Activated T-helper 9 cell treated with anti-CD3 and anti-CD28 coated beads, Interleukin-2, amount 50 U/mL, for 16 hours (primary cell): ENCODE measurements at places on chromosomes 13 and 19.

DNA sequence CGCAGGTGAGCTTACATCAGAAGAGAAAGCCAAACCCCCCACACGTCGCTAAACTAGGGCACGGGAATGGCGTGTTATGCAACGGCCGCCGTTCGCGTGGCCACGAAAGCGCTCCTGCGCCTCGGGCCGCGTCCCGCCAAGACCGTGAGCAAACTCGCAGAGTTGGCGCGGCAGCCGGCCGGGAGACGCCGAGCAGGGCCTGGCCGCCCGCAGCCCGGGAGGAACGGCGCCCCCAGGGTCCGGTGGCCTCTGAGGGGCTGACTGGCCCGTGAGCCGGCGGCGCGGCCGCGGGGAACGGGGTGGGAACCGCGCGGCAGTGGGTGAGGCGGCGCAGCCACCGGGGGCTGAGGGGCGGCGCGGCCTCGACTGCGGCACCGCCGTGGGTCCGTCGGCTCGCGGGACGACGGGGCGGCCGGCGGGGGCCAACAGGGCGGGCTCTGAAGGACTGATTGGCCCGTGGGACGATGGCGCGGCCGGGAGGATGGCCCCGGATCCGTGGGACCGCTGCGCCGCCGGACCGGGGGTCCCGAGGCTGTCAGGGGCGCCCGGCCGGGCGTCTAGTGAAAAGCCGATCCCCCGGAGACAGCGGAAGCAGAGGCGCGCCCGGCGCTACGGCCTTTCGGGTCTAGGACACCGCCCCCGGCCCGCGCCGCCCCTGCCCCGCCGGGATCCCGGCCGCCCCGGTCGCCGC, 903 bp downstream of the LATS2 start:
- DNase-seq = no peak

- no peak for DNase-seq
These were observed 10.3 kb downstream of the ZNF558 start for GRCh38 chr19:8821748-8822241.

GRCh38 chr13:54162069-54162468, 1133.5 kb downstream of the OLFM4 start:
- no peak for DNase-seq

- DNase-seq = no peak
These were observed 156.9 kb downstream of the USP12 start for GRCh38 chr13:27014406-27015359.

DNA sequence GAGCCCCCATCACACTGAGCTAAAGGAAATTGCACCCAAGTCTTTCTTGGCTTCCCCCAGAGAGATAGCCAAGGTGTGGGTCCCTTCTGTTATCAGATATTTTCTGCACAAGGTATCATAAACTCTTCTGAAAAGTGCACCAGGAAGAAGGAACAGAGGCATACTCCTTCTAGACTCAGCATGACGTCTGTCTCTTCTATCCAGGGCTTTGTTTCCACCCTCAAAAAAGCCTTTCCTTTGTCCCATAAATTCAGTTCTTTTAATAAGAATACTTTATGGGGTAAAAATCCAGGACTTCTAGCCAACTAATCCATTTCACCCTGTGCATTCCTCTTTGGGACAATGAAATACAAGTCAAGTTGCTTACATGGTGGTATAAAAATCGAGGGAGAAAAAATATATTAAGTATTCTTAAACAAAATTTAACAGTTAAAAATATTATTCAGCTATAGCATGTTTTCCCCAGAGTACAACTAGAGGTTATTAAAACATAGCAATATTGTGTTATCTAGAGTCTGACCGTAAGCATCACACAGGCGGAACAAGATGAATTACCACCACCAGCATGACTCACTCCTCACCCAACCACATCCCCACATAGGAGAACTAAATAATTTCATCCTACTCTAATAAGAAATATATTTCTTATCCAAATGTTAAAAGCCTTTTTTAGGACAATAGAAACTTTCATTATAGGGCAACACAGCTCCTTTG, 79.9 kb upstream of the GPC6 start:
- no peak for DNase-seq

DNA sequence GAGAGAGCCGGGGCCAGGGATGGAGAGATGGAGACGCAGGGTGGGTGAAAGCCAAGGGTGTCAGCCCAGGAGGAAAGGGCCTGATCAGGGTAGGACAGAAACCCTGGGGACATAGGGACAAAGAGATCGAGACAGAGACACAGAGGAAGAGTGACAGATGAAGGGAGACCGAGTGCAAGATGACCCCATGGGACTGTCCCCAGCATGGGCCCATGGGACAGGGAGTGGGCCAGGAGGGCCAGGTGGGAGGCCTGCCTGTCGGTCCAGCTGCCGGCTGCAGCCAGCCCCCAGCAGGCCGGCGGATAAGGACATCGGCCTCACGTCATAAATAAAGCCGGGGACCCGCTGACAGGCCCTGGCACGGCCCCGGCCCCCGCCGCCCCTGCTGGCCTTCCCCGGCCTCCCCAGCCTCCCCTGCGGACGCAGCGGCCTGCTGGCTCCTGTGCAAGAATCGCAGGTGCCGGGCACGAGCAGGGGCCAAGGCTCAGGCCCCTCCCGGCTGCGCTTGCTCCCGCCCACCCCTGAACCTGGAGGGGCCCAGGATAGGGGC, 6.3 kb downstream of the REX1BD start:
- no peak for DNase-seq

DNA sequence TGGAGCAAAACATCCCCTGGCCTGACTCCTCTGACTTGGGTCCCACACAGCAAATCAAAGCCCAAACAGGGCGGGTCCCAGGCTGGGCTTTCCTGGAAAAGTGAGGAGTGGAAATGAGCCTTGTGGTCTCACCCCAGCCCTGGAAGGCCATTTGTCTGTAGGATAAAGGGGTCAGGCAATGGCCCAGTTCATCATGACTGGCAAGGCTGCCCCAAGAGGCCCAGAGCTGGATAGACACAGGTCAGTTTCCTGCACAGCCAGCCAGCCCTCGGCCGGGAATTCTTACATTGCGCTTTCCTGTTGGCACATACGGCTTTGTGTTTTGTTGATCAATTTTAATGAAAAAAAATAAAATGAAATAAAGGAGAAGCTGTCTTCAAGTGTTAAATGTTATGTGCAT, 174.3 kb downstream of the TSHZ3 start:
- DNase-seq = no peak

GRCh38 chr19:1177322-1178114, 3.5 kb upstream of the SBNO2 start:
- no peak for DNase-seq

- no peak for DNase-seq
These were observed at the start of gene CLDND2 for GRCh38 chr19:51368366-51369282. CLDND2 (minus strand) TSS chr19:51369003; CDS start chr19:51368577, 426 bp downstream.

DNA sequence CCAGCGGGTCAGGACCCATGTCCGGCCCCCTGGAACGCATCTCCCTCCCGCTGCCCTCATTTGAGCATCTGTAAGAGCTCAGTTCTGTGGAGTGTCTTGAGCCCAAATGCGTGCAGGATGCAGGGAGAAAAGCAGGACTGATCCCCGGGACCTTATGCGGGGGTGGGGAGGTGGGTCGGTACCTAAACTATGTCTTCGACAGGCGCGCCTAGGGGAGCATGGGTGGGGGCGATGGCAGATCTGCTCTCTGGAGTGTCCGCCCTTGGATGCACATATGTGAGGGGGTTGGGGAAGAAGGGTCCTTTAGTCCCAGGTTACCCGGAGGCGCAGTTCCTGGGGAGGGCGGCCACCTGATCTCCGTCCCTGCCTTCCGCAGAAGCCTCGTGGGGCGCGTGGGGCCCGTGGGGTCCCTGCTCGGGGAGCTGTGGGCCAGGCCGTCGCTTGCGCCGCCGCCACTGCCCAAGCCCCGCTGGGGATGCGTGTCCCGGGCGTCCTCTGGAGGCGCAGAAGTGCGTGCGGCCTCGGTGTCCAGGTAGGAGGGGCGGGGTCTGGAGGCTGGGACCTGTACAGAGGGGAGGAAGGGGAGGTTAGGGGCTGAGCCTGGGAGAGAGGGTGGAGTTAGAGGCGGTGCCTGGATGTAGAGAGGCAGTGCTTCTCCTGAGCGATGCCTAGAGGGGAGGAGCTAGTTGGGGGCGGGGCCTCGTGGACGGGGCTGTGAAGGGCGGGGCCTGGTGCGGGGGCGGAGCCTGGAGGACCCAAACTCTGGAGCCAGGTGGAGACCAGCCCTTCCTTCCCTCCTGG, 2.9 kb downstream of the CILP2 start:
- DNase-seq = peak; percentile 64

- no peak for DNase-seq
These were observed 512 bp downstream of the RPS19 start for GRCh38 chr19:41860419-41861115.
